ENCODE measurements at places on chromosomes 13 and 19.

DNA sequence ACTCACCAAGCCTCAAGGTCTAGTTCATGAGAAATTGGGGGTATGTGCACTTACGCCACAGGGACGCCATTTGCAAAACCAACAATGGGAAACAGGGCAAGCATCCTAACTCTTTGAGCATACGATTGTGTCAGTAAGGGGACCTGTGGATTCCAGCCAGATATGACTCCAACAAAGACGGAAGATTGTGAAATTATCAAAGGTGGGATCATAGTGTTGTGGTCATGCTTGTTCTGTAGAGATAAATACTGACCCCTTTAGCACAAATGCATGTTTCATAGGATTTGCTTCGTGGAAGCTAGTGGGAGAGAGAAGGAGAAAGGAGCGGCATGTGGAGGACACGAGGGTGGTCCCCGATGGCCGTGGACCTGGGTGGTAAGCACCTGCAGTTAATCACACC is 37.8 kb downstream of the GATAD2A start:
- DNase-seq: no peak

DNA sequence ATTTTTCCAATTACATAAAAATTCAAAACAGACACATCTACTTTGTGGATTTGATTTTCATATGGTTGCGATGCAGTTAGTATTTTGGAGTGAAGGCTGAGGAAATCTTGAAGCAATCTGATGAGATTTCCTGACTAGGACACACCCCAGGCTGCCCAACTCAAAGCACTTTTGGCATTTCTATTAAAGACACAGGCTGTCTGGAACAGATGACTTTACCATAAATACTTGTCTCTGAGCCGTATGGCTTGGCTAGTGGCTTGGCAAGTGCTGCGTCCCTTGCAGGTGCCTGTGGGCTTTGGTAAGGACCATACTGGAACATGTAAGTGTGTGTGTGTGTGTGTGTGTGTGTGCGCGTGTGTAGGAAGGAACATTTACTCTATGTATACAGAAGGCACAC is 218.8 kb downstream of the FGF9 start:
- no peak for DNase-seq

DNA sequence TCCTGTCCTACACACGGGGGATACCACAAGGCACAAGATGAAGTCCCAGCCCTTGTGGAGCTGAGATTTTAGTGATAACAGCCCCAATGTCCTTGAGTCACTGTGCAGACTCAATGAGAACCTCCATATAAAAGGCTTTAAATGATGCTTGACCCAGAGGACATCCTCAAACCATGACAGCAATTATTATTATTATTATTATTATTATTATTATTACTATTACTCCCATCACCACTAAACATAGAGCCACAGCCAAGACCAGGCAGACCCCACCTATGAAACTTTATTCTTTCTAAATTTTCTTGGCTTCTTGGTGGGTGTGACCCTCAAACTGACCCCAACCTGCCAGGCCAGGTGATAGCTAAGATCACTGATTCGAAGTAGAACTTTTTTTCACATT is 11.1 kb downstream of the C19orf47 start:
- no peak for DNase-seq

DNA sequence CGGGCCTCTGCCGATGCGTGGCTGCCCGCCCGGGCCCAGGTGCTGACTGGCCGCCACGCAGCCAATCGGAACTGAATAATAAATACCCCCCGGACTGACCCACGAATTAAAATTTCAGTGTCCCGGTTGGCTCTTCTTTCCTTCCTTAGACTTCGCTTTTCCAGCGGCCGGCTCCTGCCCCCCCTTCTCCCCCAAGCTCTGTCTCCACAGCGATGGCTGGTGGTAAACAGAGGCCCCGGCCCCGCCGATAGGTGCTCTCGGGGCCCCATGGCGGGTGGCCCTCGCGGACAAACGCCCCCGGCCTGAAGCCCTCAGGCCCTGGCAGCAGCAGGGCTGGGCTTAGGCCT is 2.6 kb downstream of the ZBTB7A start:
- peak; percentile 41 for DNase-seq

DNA sequence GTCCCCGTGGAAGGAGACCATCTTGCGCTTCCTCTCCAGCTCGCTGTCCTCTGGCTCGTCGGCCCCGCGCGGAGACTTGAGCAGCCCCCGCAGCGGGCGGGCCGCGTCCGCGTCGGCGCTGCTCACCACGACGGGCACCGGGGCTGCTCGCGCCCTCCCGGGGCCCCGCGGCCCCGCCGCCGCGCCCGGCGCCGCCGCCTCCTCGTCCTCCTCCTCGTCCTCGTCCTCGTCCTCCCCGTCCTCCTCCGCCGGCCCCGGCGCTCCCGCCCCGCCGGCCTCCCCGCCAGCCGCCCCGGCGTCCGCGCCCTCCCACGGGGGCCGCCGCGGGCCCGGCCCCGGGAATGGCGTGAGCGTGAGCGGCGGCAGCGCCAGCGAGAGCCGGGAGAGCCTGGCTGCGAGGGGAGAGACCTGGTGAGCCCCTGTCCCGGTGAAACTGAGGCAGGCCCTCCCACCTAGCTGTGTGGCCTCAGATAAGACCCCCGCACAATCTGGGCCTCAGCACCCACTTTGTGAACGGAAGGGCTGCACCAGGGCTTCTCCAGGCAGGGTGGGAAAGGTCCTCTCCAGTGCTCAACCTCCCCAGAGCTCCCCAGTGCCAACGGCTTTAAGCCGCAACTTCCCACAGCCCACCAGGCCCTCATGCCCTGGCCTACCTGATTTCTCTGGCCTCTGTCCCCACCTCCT is 17.8 kb downstream of the LMTK3 start:
- no peak for DNase-seq

DNA sequence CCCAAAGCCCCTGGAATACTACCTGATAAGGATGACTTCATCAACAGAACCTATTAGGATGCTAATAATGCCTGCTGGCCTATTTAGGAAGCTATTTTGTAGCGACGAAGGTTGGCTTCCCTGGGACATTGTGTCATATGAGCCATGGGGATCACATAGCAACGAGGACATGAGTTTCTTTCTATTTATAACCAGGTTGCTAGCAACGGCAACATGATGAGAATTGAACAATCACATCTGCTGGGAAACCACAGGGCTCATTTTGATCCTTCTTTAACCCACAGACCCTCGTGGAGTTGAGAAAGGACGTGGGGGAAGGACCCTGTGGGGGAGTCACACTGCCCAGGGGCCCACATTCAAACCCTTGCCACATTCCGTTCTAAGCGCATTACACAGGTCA is 172.2 kb downstream of the COL4A1 start:
- DNase-seq: no peak

DNA sequence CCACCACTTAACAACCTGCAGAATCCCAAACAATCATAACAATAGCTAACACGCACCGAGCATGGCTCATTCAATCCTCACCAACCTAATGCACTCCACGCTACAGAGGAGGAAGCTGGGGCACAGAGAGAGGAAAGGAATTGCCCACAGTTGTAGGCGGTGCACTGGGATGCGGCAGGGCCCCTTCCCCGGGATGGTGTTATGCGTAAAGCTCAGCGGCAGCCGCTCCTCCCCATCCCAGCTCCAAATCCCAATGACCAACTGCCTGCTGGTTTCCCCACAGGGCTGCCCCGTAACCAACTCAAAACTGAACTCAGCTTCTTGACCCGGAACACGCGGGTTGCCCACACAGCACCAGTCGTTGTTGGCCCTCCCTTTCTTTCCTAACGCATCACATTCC is 42.2 kb downstream of the SERP2 start:
- no peak for DNase-seq

- DNase-seq: no peak
Observed at GRCh38 chr13:72782717-72783116, 784 bp downstream of the PIBF1 start.

DNA sequence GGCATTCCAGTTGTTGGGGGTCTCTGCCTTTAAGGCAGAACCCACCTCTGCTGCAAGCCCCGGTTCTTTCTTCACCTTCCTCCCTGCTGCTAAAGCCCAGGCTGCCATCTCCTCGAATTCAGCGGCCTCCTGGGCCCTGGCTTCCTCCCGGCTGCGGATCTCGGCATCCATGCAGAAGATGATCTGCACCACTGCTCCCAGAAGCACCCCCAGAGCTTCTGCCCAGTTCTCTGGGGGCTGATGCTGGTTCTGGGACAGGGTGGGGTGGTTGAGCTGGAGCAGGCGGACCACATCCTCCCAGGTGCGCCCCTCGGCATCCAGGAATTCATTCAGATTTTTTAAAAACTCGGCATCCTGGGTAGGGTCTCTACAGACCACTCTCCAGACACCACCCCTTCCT is 987 bp downstream of the PNMA8A start:
- DNase-seq: no peak

- DNase-seq: no peak
Observed at GRCh38 chr19:30555075-30555790, 183.0 kb downstream of the ZNF536 start.

- no peak for DNase-seq
Observed at GRCh38 chr19:37975071-37975470, 68.1 kb downstream of the SIPA1L3 start.

- no peak for DNase-seq
Observed at GRCh38 chr19:46426506-46427162, 2.1 kb downstream of the PNMA8C start.

Data from 8988T (cell line).